ENCODE measurements at places on chromosomes 3 and 15.

DNA sequence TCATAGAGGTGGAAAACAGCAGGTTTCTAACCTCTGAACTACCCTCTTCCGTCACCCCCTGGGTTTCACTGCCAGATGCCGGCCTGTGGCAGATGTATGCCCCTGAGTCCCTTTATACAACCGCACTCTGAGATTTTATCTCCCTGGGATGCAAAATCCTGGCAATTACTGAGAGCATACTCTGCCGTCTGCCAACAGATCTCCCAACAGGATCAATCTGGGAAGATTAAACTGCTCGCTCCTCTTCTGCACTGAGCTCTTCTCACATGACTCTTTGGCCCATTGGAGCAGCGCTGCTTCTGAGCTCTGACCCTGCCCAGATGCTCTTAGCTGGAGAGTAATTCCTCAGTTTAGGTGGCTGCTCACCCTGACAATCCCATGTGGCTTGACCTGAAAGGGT lies 133.2 kb downstream of the LIPC start:
- no peak for DNase-seq

DNA sequence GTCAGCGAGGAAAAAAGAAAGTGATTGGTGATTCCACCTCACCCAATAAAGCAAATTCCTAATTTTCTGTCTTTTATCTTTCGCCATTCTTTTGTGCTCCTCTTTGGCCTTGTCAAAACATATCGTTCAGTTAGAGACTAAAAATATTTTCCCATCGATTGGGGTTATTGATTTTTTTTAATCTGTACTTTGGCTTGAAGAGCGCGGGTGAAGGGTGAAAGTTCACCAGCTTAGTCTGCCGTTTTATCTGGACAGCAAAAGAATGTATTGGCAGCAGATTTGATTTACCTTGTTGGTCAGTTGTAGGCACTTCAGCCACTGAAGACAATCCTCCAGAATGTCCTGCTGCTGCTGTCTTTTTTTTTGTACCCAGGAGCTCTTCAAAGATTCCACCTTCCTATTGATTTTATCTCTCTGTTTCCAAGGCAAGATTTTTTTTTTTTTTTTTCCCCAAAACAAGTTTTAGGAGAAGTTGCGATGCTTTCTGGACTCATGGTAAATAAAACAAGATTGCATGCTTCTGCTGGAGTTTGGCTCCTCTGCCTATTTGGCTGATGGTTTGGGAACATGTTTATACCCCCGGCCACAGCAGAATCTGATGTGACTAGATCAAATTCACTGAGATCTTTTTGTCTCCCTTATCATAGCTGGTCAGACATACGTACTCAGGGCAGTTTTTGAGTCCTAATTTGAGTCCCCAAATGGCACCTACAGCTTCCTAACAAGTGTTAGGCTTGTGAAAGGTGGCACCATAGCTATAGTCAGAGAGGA lies 269.3 kb upstream of the ONECUT1 start:
- DNase-seq: no peak

- no peak for DNase-seq
These were observed 628.6 kb upstream of the CCDC54 start for GRCh38 chr3:106748472-106749262.

GRCh38 chr3:156332304-156332703 lies 211.9 kb downstream of the KCNAB1 start:
- no peak for DNase-seq

- no peak for DNase-seq
These were observed 31.0 kb downstream of the ACAP2 start for GRCh38 chr3:195411836-195412235.

DNA sequence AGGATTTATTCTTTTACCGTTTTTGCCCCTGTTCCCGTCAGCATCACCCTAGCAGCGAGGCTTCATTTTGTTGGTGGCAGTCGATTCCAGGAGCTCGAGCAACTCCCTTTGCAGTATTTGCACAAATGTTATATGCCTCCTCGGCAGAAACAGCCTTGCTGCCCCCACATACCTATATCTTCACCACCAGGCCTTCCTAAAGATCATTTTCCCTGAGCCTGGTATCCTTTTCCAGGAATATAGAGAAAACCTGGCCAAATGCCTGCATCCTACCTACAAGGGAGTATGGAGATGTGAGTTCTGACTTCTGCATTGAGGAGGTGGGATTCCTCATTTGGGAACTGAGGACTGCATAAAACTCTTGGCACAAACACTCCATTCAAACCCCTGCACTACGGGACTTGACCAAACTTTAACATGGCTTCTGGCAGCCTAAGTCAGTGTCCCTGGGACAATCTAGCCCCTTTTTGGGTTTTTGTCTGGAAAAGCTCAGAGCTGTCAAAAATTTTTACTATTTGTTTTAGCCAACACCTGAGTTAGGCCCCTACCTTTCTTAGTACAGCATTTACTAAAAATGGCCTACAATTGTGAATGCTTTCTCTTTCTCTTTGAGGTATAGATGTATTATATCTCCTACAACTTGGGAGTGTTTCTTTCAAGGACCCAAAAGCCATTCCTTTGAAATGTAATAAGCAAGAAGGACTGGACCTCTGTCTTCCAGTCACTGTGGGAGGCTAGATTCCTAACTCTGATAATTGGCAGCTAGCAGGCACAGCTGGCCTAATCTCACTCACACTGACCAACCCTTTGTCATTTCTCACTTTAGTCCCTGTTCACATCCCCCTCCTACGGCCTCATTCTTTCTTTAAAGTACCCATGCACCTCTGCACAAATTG lies 12.1 kb upstream of the UBE2Q2 start:
- DNase-seq: no peak

DNA sequence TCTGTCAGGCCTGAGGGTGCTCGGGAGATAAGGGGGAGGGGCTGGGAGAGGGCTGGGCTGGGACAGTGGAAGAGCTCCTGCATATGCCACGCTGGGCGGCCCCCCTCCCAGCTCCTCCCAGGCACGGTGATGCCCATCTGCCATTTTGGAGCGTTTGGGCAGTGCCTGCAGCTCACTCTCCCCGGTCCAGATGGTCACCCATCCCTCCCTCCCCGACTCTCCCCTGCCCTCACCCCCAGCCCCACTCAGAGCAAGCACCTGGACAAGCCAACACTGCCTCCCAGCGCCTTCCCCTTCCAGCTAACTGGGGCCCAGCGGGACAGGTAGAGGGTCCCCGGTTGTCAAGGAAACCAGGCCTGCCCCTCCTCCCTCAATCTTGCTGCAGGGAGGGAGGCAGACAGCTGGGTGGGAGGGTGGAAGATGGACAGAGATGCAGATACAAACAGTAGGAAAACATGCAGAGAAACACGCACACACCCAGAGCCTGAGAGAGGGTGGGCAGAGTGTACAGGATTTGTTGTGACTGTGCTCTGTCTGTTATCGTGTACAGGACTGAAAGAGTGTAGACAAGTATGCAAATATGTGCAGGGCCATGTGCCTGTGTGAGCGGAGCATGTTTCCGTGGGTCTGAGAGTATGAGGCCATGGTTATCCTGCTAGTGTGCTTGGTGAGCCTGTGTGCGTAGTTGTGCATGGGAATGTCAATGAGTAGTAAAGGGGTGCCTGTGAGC lies 17.5 kb upstream of the CORO2B start:
- DNase-seq: no peak

DNA sequence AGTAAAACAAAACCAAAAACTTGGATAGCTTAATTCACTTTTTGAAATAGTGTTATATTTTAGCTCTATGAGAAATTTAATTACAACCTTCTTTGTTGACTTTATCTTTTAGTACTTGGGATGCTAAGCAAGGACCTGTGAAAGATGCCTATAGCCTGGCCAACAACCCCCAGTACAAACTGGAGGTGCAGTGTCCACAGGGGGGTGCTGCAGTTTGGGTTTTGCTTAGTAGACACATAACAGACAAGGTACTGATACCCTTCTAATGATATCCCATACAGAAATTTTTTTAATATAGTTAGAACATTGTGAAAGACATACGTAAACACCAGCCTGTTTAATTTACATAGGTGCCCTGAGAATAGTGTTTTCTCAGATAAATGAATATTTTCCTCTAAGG lies 35.3 kb downstream of the CAPN7 start:
- no peak for DNase-seq

- no peak for DNase-seq
These were observed 252.3 kb downstream of the OCA2 start for GRCh38 chr15:27846722-27847395.

DNA sequence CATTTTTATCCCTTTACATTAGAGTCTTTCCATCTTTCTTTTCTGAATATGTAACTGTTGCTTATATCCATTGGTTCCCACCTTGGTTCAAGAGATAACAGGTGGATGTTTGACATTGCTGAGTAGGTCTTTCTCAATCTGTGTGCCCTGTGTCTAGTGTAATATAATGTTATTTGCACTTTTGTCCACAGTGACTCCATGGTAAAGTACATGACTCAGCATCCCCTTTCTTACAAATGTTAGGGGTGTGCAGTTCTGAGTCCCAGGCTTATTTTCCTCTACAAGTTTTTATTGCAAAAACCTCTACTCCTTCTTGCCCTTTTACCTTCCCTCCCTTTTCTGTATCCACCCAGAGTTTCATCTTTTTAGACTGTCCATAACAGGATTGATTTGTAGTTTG lies 116.5 kb downstream of the RSRC1 start:
- no peak for DNase-seq

DNA sequence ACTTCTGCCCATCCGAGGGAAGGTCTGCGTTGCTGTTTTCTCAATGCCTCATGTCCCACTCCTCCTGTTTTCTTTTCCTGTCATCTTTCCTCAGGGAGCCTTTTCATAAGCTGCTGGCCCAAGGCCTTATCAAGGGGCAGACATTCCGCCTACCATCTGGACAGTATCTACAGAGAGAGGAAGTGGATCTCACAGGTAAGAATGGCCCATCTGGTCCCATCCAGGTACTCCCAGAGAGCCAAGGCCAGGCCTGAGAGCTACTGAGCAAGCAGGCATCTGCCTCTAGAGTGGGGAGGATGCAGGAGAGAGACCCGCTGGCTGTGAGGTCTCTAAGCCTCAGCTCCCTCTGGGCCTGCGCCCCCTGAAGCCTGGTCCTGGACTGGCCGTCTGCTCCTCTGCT lies 81.5 kb upstream of the LIMD1 start:
- DNase-seq: no peak

- DNase-seq: no peak
These were observed 69.6 kb downstream of the SMAD3 start for GRCh38 chr15:67134871-67135492.

DNA sequence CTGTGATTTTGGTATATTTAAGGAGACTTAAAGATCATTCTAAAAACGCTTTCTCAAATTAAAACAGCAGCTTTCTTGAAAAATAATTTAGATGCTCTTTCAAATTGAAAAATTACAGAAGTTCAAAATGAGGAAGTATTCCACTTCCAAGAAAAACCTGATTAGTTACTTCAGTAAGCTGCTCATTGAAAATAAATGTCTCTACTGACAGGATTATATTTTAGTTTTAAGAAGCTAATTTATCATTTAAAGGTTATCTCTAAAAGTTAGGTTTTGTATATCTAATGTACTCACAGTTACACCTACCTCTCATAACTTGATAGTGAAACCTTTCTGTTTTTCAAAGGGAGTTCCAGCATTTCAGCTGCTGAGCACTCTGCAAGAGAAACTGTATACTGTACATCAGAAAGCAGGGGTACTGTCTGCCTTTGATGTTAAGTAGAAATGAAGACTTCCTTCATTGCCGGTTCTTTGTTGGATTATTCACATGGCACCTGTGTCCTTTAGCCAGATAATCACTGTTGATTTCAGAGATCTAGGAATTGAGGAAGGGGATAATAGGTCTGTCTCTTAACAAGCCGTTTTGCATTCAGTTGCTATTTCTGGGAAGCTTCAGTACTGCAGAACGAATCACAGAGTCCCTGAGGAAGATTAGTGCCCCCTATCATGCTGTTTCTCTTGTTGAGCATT lies 161.6 kb downstream of the TCF12 start:
- no peak for DNase-seq

DNA sequence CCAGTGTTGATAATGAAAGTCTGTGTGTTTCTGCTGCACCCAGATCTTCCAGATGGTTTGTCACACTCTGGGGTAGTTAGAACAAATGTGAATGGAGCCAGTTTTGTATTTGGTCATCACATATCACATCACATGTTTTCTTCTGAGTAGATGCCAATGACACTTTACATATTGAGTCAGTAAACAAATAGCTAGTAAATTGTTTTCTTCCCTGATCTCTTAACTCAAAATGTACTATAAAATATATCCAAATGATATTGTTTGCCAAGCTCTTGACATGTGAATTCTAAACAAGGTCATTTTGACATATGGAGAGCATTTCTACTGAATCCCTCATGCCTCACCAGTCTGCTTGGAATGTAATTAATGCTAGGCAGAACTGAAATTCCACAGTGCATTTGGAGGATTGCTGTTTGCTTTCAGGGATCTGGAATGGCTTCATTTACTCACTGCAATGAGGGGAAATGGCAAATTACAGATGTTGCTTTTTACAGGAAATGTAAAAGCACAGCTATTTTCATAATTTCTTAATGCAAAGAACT lies 45.0 kb downstream of the PDHB start:
- no peak for DNase-seq

DNA sequence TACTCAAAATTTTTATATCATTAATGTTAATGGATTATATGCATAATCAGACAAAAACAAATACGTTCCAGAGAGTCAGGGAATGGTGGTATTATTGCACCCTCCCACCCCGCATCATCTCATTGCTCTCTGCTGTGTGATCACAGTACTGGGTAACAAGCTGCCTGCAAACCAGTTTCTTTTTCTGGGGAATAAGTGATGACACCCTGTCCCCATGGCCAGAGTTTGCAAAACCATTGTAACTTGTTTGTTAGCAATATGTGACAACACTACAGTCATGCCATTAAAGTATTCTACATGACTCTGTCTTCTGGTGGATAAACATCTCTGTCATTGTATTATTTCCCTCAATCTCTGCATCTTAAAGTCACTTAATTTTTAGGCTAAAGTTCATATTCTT lies 39.5 kb downstream of the ZBTB38 start:
- DNase-seq: no peak

DNA sequence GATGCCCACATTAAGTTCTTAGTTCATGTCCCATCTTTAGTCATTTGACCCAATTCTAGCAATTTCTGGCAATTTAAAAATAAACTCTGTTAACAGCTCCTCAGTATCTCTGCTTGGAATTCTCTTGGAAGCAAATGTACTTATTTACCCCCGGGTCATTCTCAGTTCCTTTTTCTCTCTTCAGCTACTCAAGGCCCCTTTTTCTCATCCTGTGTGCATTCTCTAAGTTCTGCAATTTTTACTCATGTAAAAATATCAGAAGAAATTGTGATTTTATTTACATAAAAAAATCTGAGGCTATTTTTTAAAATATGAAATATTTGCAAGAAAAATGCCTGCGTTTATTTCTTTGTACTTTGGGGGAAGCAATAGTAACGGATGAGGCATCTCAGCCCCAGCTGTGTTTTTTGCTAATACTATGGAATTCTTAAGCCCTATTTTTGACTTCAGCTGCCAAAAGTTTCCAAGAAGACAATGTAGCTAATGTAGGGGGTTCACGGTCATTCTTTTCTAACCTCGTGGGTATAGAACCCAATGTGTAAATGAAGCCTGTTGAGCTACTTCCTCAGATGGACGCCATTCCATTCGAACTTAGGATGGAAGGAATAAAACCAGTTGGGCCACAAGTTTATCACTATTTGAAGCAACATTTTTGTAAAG lies 20.0 kb downstream of the CERS3 start:
- no peak for DNase-seq

GRCh38 chr3:124850212-124850611 lies 37.0 kb downstream of the ITGB5 start:
- DNase-seq: no peak
